DMS79 (cell line): ENCODE measurements at places on chromosomes 2 and 18.

DNA sequence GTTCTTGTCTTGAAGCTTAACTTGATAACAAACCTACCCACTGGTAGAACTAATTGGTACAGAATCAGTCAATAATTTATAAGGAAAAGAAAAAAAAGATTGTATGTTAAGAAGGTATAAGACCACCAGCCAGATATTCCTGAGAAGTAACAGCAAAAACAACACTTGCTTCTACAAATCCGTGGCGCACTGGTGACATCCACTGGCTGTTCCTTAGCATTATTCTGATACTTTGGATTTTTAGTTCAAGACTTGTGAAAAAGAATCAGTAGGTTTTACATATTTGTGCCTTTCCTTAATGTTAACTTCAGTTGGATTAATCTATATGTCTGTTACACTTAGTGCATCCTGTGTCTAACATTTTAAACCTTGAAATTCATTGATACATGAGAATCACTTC lies 141.8 kb downstream of the GRB14 start:
- no peak for DNase-seq

GRCh38 chr2:63587814-63588384 lies 378 bp downstream of the WDPCP start:
- no peak for DNase-seq

DNA sequence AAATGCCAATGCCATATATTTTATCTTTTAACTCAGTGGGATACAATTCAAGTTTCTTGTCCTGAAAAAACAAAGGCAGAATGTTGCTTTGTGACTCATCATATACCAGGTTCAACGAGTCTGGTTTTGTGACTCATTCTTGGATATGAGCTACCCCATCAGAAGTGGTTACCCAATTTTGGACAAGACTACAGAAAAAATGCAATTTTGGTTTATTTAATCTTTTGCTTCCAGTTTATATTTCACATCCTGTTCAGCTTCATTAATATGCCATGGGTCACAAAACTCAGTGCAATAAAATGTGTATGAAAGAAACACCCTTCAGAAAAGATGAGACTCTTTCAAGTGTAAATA lies 25.0 kb downstream of the FN1 start:
- DNase-seq: no peak

DNA sequence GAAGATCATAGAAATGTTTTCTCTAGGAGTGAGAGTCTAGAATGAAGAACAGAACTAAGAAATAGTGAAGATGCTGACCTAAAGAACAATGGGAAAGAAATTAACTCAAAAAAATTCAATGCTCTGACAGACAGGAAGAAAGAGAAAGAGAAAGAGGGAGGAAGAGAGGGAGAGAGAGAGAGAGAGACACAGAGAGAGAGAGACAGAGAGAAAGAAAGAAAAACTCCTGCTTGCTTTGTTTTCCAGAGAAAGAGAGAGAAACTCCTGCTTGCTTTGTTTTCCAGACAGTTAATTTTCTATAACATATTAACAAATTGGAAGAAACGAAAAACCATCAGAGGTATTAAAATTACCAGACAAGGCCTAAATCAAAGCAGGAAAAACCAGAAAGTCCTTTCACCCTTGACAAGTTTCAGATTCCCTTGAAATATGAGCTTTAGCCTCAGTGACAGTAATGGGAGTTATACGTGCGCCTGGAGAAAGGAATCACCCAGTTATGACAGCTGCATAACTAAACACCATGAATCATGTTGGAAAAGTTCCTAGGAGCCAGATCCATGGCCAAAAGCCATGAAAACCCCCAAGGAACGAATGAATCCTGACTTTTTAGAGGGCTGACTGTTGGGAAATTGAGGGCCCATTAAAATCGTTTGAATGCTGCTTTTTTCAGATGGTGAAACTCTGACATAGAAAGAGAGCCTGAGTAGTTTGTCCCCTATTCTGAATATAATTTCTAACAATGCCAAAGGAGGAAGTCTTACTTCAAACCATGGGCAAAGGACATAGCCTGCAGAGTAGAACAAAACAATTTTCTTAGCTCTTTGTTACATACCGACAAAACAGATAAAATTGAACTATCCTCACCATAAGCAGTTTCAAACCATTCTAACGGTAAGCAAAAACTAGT lies 228.6 kb upstream of the CHST9 start:
- DNase-seq: no peak
